Lung (tissue), 17 donors: ENCODE measurements at places on chromosomes 5 and 9. TPM values are rescaled to one million over a fixed set of nuclear protein-coding genes. Genes with fewer than 3 reads are reported as not detected.

DNA sequence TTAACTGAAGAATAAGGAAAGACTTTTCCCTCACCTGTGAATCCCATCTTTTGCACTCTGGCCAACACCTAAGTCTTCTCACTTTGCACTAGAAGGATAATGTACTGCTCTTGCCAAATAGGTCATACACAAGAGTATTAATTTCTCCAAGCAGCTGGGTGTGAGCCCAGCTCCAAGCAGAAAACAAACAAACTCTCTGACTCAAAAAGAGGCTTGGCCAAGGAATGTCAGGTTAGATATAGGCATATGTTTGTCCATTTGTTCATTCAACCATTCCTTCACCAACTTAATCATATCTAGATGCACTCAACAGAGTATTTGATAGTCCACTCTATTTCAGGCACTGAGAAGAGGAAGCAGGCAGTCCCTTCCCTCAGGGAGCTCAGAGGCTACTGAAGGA is 84.4 kb downstream of the HTR4 start:
- H3K27me3 ChIP-seq, result no peaks in the 10 kb centered on the region
- H3K4me3 ChIP-seq, result no peak overlapping the region
- H3K4me1 ChIP-seq, result peaks cover 3% of the 10 kb centered on the region

DNA sequence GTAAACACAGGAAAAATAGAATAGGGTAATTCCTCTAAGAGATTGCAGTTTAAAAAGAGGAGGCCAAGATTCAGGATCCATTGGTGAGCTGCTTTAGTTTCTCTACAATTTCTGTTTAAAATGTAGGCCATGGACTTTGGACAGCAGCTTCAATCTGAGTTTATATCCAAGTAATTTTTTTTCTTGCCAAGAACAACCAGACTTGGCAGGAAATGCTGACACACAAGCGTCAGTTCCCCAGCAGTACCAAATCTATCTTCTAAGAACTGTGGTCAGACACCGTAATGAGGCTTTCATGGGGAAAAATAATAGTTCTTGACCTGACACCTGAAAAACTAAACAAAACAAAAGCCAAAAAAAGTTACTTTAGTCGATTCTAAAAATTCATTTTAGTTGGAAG is 528.8 kb downstream of the CSNK1G3 start:
- DNase-seq, result no peak
- no peaks in the 10 kb centered on the region for H3K36me3 ChIP-seq
- H3K27ac ChIP-seq, result no peak overlapping the region
- H3K4me1 ChIP-seq, result no peaks in the 10 kb centered on the region
- no peak overlapping the region for H3K4me3 ChIP-seq

DNA sequence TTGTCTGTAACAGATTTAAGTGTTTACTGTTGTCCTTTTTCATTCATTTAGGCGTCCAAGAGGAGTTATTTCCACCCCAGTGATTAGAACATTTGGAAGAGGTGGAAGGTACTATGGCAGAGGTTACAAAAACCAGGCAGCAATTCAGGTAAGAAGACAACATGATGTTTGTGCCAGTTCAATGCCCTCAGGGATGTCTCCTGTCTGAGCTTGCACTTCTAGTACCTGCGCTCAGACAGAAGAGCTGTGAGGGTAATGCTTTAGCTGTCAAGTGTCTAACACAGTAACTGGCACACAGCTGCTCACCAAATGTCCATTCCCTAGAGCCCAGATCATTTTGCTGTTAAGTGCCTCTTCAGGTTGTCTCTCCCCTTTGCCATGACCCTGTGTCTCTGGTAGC is 14.2 kb upstream of the PHF2 start:
- peaks cover 45% of the 10 kb centered on the region for H3K36me3 ChIP-seq
- DNase-seq, result no peak
- no peaks in the 10 kb centered on the region for H3K27me3 ChIP-seq
- no peak overlapping the region for H3K4me3 ChIP-seq
- no peak overlapping the region for H3K27ac ChIP-seq

GRCh38 chr5:80195837-80196400 is 59.9 kb downstream of the SERINC5 start:
- peaks cover 20% of the 10 kb centered on the region for H3K4me1 ChIP-seq
- no peaks in the 10 kb centered on the region for H3K27me3 ChIP-seq
- H3K36me3 ChIP-seq, result no peaks in the 10 kb centered on the region
- H3K27ac ChIP-seq, result no peak overlapping the region
- H3K4me3 ChIP-seq, result no peak overlapping the region

GRCh38 chr5:114387433-114387832 is 25.6 kb downstream of the KCNN2 start:
- H3K4me3 ChIP-seq, result no peak overlapping the region
- no peak overlapping the region for H3K27ac ChIP-seq
- H3K36me3 ChIP-seq, result no peaks in the 10 kb centered on the region
- DNase-seq, result no peak

Gene CTXN3
- not detected for total RNA-seq

Gene BTNL8
- total RNA-seq, result 2.6 TPM

Gene ATP10B
- 0.18 TPM for total RNA-seq
